Spinal cord (tissue), 10 donors: ENCODE measurements at places on chromosomes 2 and 18.

DNA sequence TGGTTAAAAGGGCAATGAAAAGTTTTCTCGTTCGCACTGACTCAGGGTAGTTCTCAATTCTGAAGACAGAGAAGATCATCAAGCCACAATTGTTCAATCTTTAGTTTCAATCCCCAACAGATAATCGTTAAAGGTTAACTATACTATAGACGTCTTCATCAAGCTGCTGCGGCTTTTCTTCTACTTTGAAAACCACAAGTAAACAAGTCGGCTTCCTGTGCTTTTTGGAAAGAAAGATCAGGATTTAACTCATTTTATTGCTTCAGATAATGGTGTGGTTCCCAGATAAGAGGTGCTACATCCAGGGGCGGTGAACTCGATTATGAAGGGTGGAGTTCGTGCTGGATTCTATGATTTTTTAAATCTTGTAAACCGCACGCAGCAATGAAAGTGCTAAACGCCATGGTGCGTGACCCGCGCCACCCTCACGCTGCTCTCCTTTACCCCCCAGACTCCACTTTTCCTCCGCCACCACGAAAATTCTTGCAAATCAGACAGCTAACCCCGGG is 545 bp upstream of the CDCA7 start:
- DNase-seq = no peak

DNA sequence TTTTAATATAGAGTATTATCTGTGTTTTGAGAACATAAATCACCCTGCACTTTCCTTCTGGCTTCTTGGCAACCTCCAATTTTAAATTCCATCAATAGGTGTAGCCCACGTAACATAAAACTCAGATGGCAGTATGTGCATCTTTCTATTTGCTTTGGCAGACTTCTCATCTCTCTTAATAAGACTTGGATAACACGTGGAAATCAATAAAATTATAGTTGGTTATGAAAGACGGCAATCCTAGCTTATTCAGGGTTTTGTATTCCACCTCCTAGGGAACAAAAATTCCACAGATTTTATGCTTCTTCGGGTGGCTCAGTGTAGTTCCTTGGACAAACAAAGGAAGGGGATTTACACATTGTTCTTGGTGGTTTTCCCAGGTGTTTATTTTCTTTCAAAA is 299.3 kb downstream of the RND3 start:
- DNase-seq = no peak

DNA sequence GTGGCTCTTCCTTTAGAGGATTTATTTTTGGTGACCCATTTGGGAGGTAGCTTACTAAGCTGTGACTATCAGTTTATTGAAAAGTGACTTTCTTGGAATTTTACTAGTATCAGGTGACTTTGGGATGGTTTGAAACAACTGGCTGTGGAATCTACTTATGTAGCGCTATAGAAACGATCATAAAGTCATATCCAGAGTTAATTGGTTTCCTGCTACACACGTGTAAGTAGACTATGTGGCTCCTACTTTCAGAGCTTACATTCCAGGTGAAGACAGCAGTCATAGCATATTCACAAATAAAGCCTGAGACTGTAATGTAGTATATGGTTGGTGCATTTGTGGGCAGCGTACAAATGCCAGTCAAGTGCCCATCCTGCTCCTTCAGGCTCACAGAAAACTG is 308.9 kb downstream of the ZNF521 start:
- DNase-seq = no peak

GRCh38 chr2:24363301-24363700 is 3.0 kb upstream of the ITSN2 start:
- DNase-seq = no peak

GRCh38 chr2:77566131-77566530 is 44.0 kb upstream of the LRRTM4 start:
- no peak for DNase-seq
